Stimulated activated CD8-positive, alpha-beta memory T cell treated with anti-CD3 and anti-CD28 coated beads, Interleukin-4, amount 100 ng/mL, for 1 hour (primary cell): ENCODE measurements at places on chromosomes 1 and 21.

DNA sequence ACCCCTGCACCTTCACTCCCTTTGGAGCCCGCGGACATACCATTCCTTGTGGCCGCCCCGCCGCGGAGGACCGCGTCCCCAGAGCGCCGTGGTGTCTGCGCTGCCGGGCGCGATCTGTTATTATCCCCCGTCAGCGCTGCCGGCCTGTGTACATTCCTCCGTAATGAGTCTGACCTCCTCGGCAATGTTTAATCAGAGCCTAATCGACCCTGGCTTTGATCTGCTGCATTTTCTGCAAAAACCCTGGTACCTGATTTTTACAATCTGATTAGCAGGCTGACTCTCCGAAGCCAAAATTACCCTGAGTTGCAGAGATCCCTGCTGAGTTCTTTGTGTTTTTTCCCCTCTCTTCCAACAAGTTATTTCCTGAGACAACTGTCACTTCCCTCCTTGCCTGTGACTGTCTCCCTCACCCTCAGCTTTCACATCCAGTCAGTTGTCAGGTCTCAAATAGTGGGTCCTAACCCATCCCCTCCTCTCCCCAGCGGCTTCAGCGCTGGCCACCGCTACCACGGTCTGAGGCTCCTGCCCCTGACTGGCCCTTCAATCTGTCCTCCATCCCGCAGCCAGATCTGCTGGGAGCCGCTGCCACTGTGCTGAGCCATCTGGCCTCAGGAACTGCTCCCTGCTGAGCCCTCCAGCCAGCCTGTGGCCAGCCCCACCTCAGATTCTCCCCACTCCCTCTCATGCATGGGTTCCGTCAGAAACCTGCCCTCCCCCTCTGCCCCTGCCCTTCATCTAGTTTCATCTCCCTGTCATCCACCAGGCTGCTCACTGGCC, 53.5 kb downstream of the GLIS1 start:
- no peak for DNase-seq

DNA sequence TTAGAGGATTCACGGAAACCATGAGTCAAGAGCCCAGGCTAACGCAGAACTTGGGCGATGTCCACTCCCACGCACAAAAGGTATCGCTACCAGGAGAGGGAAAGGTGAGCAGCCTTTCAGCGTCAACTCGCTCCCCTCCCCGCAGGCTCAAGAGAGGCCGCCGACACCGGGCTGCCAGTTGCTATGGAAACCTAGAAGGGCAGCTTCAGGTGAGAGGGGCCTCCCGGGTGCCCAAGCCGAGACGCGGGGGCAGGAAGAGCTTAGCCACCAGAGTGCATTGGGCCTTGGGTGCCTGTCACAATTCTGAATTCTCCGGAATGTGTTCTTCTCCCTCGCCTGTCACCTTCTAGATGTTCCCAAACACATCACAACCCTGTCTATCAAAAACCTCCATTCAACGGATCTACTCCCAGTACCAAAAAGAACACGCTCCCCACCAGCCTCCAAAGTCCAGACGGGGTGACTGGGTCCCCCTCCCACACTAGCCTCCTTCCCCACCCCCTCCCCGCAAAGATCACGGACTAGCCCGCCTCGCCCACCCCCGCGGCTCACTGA, 694 bp downstream of the MEAF6 start:
- DNase-seq, result peak; percentile 10

- DNase-seq, result no peak
These were observed 282.7 kb downstream of the BACH1 start for GRCh38 chr21:29581393-29581792.

DNA sequence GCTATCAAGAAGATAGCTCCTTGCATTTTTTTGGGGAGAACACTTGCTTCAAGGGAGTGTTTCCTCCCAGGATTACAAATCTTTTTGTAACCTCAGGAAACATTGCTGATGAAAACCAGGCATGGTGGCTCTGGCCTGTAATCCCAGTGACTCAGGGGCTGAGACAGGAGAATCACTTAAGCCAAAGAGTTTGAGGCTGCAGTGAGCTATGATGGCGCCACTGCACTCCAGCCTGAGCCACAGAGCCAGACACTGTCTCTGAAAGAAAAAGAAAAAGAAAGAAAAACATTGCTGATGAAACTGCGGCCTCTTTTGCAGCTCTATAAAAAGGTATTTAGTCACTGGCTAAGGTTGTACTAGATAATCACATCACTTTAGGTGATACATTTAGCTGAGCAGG, 7.3 kb downstream of the RNU1-2 start:
- no peak for DNase-seq

- DNase-seq, result no peak
These were observed 42.4 kb downstream of the DOP1B start for GRCh38 chr21:36199021-36199420.

- DNase-seq, result no peak
These were observed 46.7 kb upstream of the RABGAP1L start for GRCh38 chr1:174112489-174113162.

GRCh38 chr1:9265968-9266367, 26.7 kb upstream of the SPSB1 start:
- no peak for DNase-seq

DNA sequence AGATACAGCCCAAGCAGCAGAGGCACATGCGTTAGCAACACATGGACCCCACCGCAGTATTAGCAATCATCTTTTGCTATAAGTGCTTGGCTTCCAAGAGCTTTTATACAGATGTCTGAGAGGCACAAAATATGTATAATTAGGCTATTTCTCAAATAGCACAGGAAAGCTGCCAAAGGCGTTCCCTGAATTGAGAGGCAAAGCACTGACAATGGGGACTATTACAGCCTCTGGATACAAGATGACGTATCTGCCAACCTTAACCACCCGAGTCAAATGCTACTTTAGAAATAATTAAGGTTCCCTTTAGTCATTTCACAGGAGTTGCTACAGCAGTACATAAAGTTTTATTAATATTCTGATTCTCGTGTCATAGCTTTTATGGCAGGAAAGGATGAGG, 6.4 kb downstream of the STMN1 start:
- DNase-seq, result no peak

GRCh38 chr1:90850181-90850897, 133.2 kb upstream of the BARHL2 start:
- no peak for DNase-seq

DNA sequence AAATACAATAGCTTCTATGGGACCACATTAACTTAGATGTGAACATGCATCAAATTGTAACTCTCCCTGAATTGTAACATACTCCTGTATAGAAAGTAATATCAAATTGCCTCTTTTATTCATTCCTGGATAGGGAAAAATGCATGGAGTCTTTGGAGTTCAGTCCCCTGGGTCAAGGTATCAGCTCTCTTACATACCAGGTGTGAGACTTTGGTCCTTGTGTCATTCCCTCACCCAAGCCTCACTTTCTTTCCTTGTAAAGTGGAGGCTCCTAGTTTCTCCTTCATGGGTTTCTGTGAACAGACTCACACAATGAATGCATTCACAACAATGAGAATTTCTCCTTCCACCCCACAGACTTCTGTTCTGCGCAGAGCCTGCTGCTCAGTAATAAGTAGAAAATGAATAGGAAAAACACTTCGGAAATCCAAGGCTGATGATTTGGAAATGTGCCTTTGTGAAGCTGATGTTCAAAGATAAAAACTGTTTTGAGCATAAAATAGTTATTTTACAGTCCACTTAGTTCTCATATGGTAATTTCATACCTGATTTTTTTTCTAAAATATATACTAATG, 185.3 kb downstream of the AK5 start:
- DNase-seq, result no peak
